Right atrium auricular region (tissue), 2 donors: ENCODE measurements at places on chromosomes 5 and 9. TPM values are rescaled to one million over a fixed set of nuclear protein-coding genes. Genes with fewer than 3 reads are reported as not detected.

VPS13A gene
- 43.8 TPM for total RNA-seq

EFCAB9 gene
- not detected for total RNA-seq

RXRA gene
- total RNA-seq: 50.8 TPM

CCDC180 gene
- 0.96 TPM for total RNA-seq

CMYA5 gene
- total RNA-seq: 1,199 TPM

ASS1 gene
- total RNA-seq: 75.3 TPM

C9orf72 gene
- 10.3 TPM for total RNA-seq

VLDLR gene
- total RNA-seq: 45.3 TPM

GRCh38 chr9:136721339-136722092 is 9.1 kb downstream of the DIPK1B start:
- H3K27me3 ChIP-seq: no peaks in the 10 kb centered on the region
- peaks cover 77% of the 10 kb centered on the region for H3K4me1 ChIP-seq
- peak; percentile 89 for DNase-seq
- no peak overlapping the region for H3K4me3 ChIP-seq

GRCh38 chr5:68644971-68645370 is 429.4 kb downstream of the PIK3R1 start:
- no peaks in the 10 kb centered on the region for H3K36me3 ChIP-seq
- H3K27me3 ChIP-seq: no peaks in the 10 kb centered on the region
- H3K4me1 ChIP-seq: no peaks in the 10 kb centered on the region
- no peak overlapping the region for H3K4me3 ChIP-seq
- H3K27ac ChIP-seq: no peak overlapping the region
- DNase-seq: no peak

DNA sequence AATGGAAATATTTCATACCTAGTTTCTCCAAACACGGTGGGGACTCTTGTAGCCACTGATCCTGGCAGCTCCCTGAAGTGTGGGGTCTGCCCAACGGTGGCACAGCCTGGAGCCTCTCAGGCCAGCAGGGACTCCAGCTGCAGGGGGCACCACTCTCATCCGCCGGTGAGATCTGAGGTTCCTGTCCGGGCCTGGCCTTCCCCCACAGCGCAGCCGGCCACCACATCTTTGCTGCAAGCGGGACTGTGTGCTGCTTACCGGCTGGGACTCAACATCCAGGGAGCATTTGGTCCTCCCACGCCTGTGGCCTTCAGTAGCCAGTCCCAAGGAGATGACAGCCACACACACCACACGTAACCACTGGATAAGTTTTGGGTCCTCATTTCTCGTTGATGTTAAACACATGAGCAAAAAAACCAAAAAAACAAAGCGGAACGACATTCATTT is 7.7 kb upstream of the NKX2-5 start:
- peak overlapping the region; percentile 94 for H3K27ac ChIP-seq
- peak overlapping the region; percentile 46 for H3K4me3 ChIP-seq
- DNase-seq: no peak

DNA sequence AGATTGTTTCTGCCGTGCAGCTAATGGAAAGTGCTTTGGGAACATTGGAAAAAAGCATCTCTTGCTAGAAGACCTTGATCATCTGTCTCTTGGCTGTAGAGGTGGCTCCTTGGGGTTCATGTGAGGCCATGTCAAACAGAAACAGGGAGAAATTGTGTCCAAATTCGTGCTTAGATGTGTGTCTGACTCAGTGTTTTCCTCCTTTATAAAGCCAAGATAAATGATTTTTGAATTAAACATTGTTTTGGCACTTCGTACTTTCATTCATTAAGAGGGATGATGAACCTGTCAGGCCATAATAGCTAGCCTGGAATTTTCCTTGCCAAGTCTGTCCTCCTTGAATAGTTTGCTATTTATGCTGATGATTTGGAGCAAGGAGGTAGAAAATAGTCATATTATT is 143.8 kb downstream of the FBXL7 start:
- no peak overlapping the region for H3K27ac ChIP-seq
- no peaks in the 10 kb centered on the region for H3K36me3 ChIP-seq
- no peaks in the 10 kb centered on the region for H3K27me3 ChIP-seq
- no peak overlapping the region for H3K4me3 ChIP-seq
- no peak for DNase-seq
- no peaks in the 10 kb centered on the region for H3K4me1 ChIP-seq

DNA sequence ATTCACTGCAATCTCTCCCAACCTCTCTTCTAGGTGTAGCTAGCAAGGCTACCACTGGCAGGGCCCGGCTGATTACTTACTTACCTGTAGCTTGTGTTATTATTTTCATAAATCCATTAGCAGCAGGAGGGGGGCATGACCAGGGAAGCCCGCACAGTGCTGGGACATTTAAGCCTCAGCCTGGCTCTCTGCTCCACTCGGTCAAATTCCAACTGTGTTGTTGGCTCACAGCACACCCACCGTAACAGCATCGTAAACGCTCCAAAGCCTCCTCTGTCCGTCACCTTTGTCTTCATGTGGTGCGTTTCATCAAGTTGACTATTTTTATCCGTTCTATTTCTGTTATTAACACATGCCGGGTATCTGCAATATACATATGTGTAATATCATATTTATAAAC is 264.7 kb downstream of the NSG2 start:
- DNase-seq: peak; percentile 52
- no peaks in the 10 kb centered on the region for H3K36me3 ChIP-seq
- H3K27ac ChIP-seq: no peak overlapping the region

DNA sequence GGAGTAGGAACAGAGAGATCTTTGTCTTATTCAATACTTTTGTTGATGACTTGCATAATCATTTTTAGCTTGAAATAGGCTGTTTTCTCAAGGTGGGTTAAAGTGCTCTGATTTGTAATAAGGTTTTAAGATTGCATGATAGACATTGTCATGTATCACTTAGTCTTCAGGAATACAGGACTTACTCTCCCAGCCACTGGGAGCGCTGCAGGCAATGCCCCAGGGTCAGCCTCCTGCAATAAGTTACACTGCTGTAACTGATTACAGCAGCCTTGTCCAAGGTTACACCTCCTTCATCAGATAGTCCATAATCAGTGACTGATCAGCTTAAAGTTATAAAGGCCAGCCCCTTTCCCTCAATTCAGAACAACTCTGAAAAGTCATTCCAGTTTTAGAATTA is 218.6 kb downstream of the ESM1 start:
- no peaks in the 10 kb centered on the region for H3K36me3 ChIP-seq
- H3K4me1 ChIP-seq: no peaks in the 10 kb centered on the region
- no peak for DNase-seq
- H3K27me3 ChIP-seq: no peaks in the 10 kb centered on the region

- H3K36me3 ChIP-seq: no peaks in the 10 kb centered on the region
- no peak overlapping the region for H3K27ac ChIP-seq
- no peak overlapping the region for H3K4me3 ChIP-seq
- no peaks in the 10 kb centered on the region for H3K27me3 ChIP-seq
- no peaks in the 10 kb centered on the region for H3K4me1 ChIP-seq
These were observed 203.5 kb upstream of the RAD23B start for GRCh38 chr9:107079589-107079988.

DNA sequence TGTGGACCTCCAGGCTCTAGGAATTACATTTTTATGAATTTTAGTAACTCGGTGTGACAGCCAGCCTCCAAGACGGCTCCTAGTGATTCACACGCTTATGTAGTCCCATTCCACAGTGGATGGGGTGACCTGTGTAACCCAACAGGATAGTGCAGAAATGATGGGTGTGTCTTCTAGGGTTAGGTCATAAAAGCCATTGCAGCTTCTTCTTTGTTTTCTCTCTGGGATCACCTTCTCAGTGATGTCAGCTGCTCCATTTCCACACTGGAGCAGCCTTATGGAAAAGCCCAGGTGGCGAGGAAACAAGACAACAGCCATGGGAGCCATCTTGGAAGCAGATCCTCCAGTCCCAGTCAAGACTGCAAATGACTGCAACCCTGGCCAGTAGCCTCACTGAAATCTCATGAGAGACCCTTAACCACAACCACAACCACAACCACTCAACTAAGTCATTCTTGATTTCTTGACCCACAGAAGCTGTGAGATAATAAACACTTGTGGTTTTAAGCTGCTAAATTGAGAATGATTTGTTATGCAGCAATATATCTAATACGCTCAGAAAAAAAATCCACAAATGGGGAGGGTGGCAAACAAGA is 5.1 kb upstream of the GNPDA1 start:
- H3K4me3 ChIP-seq: no peak overlapping the region
- no peaks in the 10 kb centered on the region for H3K4me1 ChIP-seq
- DNase-seq: no peak
- no peak overlapping the region for H3K27ac ChIP-seq
- no peaks in the 10 kb centered on the region for H3K27me3 ChIP-seq

- H3K4me3 ChIP-seq: no peak overlapping the region
- H3K27me3 ChIP-seq: no peaks in the 10 kb centered on the region
- H3K27ac ChIP-seq: no peak overlapping the region
- DNase-seq: no peak
These were observed 27.9 kb upstream of the CEMIP2 start for GRCh38 chr9:71796100-71796767.

GRCh38 chr5:159104051-159104651 is 4.4 kb upstream of the EBF1 start:
- no peaks in the 10 kb centered on the region for H3K4me1 ChIP-seq
- no peaks in the 10 kb centered on the region for H3K36me3 ChIP-seq
- no peak for DNase-seq

- peak overlapping the region; percentile 96 for H3K27ac ChIP-seq
- DNase-seq: peak; percentile 96
- H3K4me3 ChIP-seq: no peak overlapping the region
- no peaks in the 10 kb centered on the region for H3K4me1 ChIP-seq
- no peaks in the 10 kb centered on the region for H3K36me3 ChIP-seq
- H3K27me3 ChIP-seq: no peaks in the 10 kb centered on the region
These were observed 35.0 kb downstream of the ERGIC1 start for GRCh38 chr5:172868924-172869591.

DNA sequence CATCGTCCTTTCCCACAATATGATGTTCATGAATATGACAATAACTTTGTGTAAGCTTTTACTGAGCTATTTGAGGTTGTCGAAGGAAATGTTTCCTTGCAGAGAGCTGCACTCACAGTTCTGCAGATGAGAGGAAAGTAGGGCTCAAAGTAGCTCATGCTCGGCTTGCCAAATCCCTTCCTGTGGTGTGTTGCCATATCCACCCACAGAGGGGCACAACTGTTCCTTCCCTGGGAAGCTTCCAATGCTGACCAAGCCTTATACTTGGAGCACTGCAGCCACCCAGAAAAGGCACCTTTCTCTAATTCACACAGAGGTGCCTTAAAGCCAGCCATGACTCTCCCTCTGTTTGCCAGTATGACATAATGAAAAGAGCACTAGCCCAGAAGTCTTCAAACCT is 390.3 kb downstream of the CAAP1 start:
- H3K27me3 ChIP-seq: no peaks in the 10 kb centered on the region
- H3K4me3 ChIP-seq: no peak overlapping the region
- H3K4me1 ChIP-seq: no peaks in the 10 kb centered on the region
- no peaks in the 10 kb centered on the region for H3K36me3 ChIP-seq
- no peak for DNase-seq

GRCh38 chr5:172777881-172778814 is 7.2 kb upstream of the DUSP1 start:
- no peaks in the 10 kb centered on the region for H3K36me3 ChIP-seq
- DNase-seq: no peak
- H3K27me3 ChIP-seq: no peaks in the 10 kb centered on the region
- H3K4me1 ChIP-seq: no peaks in the 10 kb centered on the region
- no peak overlapping the region for H3K4me3 ChIP-seq

DNA sequence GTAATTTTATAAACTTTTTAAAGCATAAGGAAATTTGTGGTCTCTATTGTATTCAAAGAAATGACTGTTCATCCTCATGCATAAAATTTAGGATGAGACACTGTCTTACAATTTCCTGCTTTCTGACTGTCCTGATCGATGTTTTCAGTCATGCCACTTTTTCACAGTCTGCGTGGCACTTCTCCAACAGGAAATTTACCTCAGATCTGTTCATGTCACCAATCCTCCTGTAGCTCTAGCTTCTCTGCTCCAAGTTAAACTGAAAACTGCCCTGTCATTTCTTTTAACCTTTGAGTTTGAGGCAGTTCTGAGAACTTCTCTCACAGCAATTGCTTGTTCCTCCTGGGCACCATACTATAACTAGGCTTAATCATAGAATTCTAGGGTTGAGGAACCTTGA is 455.1 kb downstream of the EFNA5 start:
- H3K36me3 ChIP-seq: no peaks in the 10 kb centered on the region
- no peaks in the 10 kb centered on the region for H3K27me3 ChIP-seq
- peaks cover 5% of the 10 kb centered on the region for H3K4me1 ChIP-seq
- DNase-seq: no peak
- H3K4me3 ChIP-seq: no peak overlapping the region
- peak overlapping the region; percentile 88 for H3K27ac ChIP-seq

- DNase-seq: no peak
- H3K27me3 ChIP-seq: no peaks in the 10 kb centered on the region
- H3K4me1 ChIP-seq: no peaks in the 10 kb centered on the region
These were observed 63.1 kb upstream of the COX7C start for GRCh38 chr5:86554638-86555037.

DNA sequence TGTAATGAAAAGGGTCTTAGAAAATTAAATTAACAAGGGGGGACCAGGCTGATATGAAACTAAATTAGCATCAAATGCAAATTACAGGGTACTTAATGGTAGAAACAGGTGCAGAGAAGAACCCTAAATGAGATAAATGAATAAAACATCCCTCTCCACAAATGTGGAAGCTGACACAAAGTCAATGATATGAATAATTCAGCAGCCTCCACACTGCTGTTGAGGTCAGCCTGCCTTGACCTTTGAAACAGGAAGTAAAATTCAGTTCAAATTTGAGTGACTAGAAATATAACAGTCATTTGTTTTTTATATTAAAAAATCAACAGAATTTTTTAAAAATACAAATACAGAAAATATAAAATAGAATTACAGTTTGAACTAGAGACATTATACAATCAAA is 40.0 kb downstream of the EBF1 start:
- peaks cover 29% of the 10 kb centered on the region for H3K4me1 ChIP-seq
- H3K36me3 ChIP-seq: no peaks in the 10 kb centered on the region
- peak overlapping the region; percentile 48 for H3K27ac ChIP-seq

- H3K4me3 ChIP-seq: no peak overlapping the region
- H3K4me1 ChIP-seq: no peaks in the 10 kb centered on the region
- no peak for DNase-seq
- no peak overlapping the region for H3K27ac ChIP-seq
- no peaks in the 10 kb centered on the region for H3K36me3 ChIP-seq
These were observed 388.0 kb downstream of the TMEM232 start for GRCh38 chr5:110338341-110339083.

GRCh38 chr9:120579139-120580050 is 572 bp downstream of the CDK5RAP2 start:
- no peak for DNase-seq
- H3K4me1 ChIP-seq: no peaks in the 10 kb centered on the region
- peak overlapping the region; percentile 86 for H3K27ac ChIP-seq
- H3K27me3 ChIP-seq: no peaks in the 10 kb centered on the region
